ENCODE measurements at places on chromosomes 13 and 19. TPM values are rescaled to one million over a fixed set of nuclear protein-coding genes. Genes with fewer than 3 reads are reported as not detected.

C5AR2 gene
- 3.5 TPM for total RNA-seq

BLOC1S3 gene
- total RNA-seq = 17.8 TPM

CDADC1 gene
- total RNA-seq = 13.8 TPM

ZNF77 gene
- 4.2 TPM for total RNA-seq

NFKBIB gene
- 25.5 TPM for total RNA-seq

- H3K36me3 ChIP-seq = peaks cover 10% of the 10 kb centered on the region
- no peak overlapping the region for H3K4me3 ChIP-seq
- peak overlapping the region; percentile 51 for H3K27ac ChIP-seq
- peak; percentile 82 for DNase-seq
- H3K27me3 ChIP-seq = no peaks in the 10 kb centered on the region
- peaks cover 56% of the 10 kb centered on the region for H3K4me1 ChIP-seq
These were observed 36.8 kb downstream of the RAB20 start for GRCh38 chr13:110524541-110525257.

- no peak overlapping the region for H3K27ac ChIP-seq
- H3K27me3 ChIP-seq = no peaks in the 10 kb centered on the region
- H3K36me3 ChIP-seq = no peaks in the 10 kb centered on the region
- DNase-seq = no peak
These were observed 99.6 kb downstream of the SUCLA2 start for GRCh38 chr13:47901441-47901840.

DNA sequence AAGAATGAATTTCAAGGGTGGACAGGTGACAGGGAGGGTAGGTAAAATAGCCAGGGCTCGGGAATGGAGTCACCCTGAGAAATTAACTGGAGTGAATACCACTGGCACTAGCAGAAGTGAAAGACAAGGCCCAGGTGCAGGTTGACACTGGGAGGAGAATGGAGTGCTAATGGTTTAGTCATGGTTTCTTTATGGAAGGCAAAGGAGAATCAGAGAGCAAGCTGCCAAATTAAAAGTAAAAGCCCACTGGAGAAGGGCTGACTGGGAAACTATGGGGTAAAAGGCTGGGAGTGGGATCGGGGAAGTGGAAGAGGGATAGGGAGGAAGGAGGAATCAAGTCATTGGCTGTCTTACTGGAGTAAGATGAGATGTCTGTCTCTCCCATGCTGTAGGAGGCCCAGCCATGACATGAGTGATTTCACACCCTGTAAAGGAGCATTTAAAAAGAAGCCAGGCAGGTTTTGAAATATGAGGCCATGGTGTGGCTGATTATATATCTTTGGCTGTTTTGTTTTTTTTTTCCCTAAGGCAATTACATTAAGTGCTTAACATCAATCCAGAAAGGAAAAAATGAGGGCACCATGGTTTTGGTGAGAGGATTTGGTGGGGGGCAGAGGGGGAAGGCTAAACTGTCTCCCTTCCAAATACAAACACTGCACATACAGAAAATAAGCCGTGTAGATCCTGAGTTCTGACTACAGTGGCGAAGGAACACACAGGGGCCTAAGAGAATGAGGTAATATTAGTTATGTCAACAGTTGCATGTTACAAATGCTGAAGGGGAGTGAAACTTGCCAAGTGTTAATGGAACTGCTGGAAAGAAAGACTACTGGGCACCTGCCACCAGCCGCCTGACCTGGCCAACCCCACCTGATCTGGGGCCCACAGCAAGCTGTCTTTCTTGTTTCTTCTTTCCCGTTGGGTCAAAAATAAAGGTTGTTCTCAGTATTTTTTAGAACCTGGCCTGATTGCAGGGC is 183.5 kb upstream of the TSC22D1 start:
- no peak overlapping the region for H3K4me3 ChIP-seq
- H3K36me3 ChIP-seq = no peaks in the 10 kb centered on the region
- peak; percentile 72 for DNase-seq
- no peaks in the 10 kb centered on the region for H3K4me1 ChIP-seq

DNA sequence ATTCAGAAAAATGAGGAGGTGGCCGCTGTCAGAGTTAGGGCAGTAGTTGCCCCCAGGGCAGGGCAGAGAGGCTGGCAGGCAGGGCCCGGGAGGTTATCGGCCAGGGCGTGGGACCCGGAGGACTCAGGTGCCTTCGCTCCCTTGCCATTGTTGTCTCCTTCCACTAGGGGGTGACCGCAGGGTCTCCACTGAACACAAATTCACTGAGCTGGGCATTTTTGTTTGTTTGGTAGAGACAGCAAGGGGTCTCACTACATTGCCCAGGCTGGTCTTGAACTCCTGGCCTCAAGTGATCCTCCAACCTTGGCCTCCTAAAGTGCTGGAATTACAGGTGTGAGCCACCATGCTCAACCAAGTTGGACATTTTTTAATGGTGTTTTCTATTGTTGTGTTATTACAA is 25.1 kb downstream of the CARS2 start:
- peaks cover 73% of the 10 kb centered on the region for H3K36me3 ChIP-seq
- DNase-seq = no peak
- H3K4me3 ChIP-seq = no peak overlapping the region
- H3K27me3 ChIP-seq = no peaks in the 10 kb centered on the region
- no peak overlapping the region for H3K27ac ChIP-seq
- H3K4me1 ChIP-seq = no peaks in the 10 kb centered on the region

GRCh38 chr13:114104655-114105520 is 27.5 kb downstream of the RASA3 start:
- DNase-seq = peak; percentile 57
- peaks cover 15% of the 10 kb centered on the region for H3K4me1 ChIP-seq
- H3K27me3 ChIP-seq = no peaks in the 10 kb centered on the region
- no peak overlapping the region for H3K4me3 ChIP-seq
- H3K27ac ChIP-seq = no peak overlapping the region

DNA sequence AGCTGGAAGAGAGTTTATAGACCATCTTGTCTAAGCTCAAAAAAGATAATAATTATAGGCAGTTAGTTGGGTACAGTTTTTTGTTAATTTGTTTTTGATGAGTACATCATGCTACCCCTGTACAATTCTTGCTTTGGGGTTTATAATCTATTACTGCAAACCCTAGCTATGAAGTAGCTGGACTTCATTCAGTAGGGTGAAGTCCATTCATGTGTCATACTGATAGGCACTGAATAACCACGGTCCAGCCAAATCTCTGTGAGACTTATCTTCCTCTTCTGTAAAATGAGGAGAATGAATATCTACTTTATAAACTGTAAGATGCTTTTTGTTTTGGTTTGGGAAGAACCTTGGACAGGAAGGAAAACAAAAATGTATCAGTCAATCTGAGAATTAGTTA is 19.5 kb downstream of the SLC46A3 start:
- H3K36me3 ChIP-seq = peaks cover 39% of the 10 kb centered on the region
- no peak overlapping the region for H3K27ac ChIP-seq
- DNase-seq = no peak

DNA sequence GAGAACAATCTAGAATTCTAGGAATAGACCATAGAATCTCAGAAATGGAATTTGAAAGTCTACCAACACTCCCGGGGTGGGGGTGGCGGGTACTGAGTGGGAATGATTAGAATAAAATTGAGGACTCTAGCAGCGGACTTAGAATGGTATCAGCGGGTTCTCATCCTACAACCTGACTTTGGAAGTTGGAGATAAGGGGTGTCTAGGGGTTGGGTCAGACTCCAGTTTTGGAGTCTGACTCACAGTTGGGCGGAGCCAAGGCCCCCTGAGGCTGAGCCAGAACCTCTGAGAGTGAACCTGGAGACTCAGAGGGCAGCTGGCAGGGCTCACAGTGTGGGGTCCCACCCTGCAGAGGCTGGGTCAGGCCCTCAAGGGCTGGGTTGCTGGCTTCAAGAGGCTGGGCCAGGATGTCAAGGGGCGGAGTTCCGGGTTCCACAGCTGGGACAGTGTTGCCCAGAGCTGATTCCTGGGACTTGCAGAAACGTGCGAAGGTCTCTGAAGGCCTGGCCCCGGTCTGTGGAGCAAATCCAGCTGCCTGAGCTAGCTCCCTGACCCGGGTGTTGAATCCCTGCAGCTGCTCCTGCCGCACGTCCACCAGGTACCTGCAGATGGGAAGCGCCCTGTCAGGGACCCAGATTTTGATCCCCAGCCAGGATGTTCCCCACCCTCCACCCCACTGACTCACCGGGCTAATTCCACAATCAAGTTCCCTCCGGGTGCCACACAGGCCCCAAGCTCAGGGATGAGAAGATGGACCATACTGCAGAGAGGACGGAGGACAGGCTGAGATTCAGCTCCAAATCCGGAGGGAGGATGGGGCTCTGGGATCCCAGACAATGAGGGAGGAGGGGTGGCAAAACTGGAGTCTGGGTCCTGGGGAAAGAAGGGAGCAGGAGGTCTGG is 1.6 kb upstream of the TNNI3 start:
- no peak overlapping the region for H3K4me3 ChIP-seq
- DNase-seq = no peak
- H3K4me1 ChIP-seq = no peaks in the 10 kb centered on the region
- H3K27ac ChIP-seq = no peak overlapping the region

DNA sequence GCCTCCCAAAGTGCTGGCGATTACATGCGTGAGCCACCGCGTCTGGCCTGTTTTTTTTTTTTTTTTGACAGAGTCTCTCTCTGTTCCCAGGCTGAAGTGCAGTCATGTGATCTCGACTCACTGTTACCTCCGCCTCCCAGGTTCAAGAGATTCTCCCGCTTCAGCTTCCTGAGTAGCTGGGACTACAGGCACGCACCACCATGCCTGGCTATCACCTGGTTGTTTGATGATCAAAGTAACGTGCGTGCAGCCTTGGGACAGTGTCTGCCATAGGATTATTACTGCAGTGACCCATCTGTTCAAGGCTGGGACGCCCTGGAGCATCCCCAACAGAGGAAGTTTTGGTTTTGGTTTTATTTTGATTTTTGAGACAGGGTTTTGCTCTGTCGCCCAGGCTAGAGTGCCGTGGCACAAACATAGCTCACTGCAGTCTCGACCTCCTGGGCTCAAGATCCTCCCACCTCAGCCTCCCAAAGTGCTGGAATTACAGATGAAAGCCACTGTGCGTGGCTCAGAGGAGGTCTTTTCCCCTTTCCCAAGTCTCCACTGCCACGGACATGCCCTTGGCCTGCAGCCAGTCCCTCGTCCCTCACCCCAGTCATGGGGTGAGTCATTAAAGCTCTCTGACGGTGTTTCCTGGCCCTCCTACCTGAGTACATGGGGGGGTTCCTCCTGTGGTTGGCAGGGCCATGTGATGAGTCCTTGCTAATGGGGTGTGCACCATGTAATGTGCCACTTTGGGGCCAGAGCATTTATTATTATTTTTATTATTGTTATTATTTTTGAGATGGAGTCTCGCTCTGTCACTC is 65.6 kb downstream of the IER2 start:
- H3K36me3 ChIP-seq = no peaks in the 10 kb centered on the region
- no peak for DNase-seq
- H3K27me3 ChIP-seq = no peaks in the 10 kb centered on the region
- H3K4me1 ChIP-seq = no peaks in the 10 kb centered on the region

DNA sequence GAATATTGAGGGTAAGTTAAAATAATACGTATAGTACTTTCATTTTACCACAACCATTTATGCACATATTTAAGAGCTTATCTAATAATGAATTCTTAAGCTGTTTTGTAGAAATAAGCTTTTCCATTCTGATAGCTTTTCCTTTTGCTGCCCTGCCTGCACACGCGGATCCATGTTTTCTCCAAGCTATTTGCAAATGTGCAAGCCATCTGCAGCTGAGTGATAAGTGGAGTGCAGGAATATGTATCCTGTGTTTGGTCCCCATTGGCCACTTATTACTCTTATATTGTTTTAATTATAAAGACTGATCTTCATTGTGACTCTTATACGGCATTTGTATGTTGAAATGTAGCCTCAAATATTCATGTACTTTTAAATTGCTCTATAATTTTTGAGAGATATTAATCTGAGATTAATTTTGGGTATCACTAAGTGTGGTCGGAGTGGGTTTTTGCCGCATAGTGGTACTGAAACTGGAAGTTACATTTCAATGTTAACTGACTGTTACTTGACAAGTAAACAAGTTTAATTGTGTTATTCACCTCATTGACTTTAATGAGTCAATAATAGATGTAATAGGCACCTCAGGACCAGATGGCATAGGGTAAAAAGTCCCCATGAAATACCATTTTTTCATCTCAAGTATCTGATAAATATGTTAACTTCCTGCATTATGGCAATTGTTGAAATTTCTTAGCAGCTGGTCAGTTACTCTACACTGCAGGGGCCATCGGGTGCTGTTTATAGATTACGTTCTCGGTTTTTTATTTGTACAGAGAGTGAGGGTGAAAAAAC is 1567.4 kb downstream of the EFNB2 start:
- no peak overlapping the region for H3K27ac ChIP-seq
- no peak for DNase-seq
- H3K4me3 ChIP-seq = no peak overlapping the region
- no peaks in the 10 kb centered on the region for H3K27me3 ChIP-seq
- H3K36me3 ChIP-seq = no peaks in the 10 kb centered on the region

DNA sequence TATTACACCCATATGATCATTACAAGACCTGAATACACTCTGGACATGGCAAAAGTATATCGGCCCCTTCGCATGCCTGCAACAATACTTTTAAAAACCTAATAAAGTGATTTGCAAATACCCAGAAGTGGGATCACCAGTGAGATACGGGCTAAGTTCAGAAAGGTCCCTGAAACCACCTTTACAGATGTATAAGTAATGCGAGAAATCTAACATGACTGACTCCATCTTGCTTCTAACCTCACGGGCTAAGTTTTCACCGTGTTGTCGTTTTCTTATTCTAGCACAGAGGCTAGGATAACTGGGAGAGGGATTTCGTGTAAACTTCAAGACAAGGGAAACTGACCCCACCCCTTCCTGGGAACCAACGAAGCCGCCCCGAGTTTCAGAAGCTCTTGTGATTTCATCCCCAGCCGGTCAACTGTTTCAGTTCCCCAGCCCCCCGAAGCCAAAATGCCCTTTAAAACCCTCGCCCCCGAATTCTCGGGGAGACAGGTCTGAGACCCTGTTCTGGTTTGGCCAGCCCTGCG is 703 bp downstream of the NEK3 start:
- H3K36me3 ChIP-seq = no peaks in the 10 kb centered on the region
- no peak for DNase-seq
- peaks cover 7% of the 10 kb centered on the region for H3K4me1 ChIP-seq
- peak overlapping the region; percentile 84 for H3K4me3 ChIP-seq
- no peaks in the 10 kb centered on the region for H3K27me3 ChIP-seq

GRCh38 chr19:5711713-5712161 is 8.2 kb downstream of the LONP1 start:
- H3K4me1 ChIP-seq = no peaks in the 10 kb centered on the region
- no peak for DNase-seq
- H3K27ac ChIP-seq = no peak overlapping the region
- no peak overlapping the region for H3K4me3 ChIP-seq
- no peaks in the 10 kb centered on the region for H3K27me3 ChIP-seq
- H3K36me3 ChIP-seq = peaks cover 65% of the 10 kb centered on the region

- no peak overlapping the region for H3K4me3 ChIP-seq
- no peaks in the 10 kb centered on the region for H3K27me3 ChIP-seq
- DNase-seq = no peak
- H3K27ac ChIP-seq = no peak overlapping the region
- H3K4me1 ChIP-seq = peaks cover 3% of the 10 kb centered on the region
- no peaks in the 10 kb centered on the region for H3K36me3 ChIP-seq
These were observed 15.0 kb downstream of the SLC25A42 start for GRCh38 chr19:19078801-19079200.

DNA sequence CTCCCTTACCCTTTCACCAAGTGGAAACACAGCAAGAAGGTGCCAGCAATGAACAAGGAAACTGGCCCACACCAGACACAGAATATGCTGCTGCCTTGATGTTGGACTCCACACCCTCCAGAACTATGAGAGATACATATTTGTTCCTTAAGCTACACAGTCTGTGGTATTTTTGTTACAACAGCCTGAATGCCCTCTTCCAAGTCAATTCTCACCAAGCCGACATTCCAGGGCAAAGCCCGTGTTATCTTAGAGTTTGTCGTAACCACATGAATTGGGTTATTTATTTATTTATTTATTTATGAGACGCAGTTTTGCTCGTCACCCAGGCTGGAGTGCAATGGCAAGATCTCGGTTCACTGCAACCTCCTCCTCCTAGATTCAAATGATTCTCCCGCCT is 14.9 kb downstream of the FGF21 start:
- DNase-seq = no peak
- no peak overlapping the region for H3K4me3 ChIP-seq
- H3K4me1 ChIP-seq = no peaks in the 10 kb centered on the region
- H3K27ac ChIP-seq = peak overlapping the region; percentile 65
